ENCODE measurements at places on chromosomes 12 and 14. TPM values are rescaled to one million over a fixed set of nuclear protein-coding genes. Genes with fewer than 3 reads are reported as not detected.
A peak's percentile ranks its signal among the peaks of the same experiment; 100 is the strongest.

Gene RND1
- total RNA-seq, result 21.0 TPM

Gene PTCSC3
- not detected for total RNA-seq

Gene PABPN1
- 24.5 TPM for total RNA-seq

Gene LUM
- total RNA-seq, result 486 TPM

Gene APOF
- total RNA-seq, result not detected

DNA sequence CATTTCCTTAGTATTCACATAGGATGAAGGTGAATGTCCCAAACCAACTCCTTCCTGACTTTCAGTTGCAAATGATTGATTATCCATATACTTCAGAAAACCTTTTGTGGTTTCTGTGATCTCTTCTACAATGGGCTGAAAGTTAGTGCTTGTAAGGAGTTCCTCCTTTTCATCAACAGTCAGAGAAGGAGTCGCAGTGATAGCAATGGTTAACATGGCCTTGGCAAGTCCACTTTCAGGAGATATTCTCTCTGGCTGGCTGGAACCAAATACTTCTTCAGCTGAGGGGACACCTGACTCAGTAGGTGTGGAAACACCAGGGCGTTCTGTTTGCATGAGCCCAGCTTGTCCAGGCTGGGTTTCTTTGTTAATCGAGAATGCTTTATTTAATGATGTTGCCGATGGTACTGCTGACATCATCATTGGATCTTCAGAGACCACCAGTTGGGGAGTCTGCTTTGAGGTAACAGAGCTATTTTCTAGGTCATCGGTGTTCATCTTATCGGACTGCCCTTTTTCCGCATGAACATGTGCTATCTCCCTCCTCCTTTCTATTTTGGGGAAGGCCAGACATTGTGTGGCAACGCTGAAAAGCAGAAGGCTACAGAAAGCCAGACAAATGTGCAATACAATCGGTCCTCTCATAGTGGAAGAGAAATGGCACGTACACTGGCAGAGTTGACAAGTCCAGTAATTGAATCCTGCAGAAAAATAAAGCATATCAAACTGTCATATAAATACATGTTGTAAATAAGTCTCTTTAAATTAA lies 13.1 kb downstream of the ARMH4 start:
- DNase-seq, result peak; percentile 7

DNA sequence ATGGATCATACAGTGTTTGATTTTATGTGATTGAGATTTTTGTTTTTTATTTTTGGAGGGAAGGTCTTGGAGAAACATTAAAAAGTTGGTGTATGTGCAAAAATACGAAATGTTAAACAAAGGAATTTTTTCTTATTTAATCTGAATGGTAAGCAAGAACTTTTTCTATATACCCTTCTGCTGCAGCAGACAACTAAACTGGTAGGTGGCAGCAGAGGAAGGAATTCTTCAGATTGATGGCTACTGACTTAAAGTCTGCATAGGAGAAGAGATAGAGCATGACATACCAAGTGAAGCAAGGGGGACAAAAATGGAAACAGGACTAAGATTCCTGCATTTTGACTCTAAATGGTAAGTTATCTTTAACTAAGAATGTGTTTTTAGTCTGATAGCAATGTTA lies 42.0 kb upstream of the A2ML1 start:
- DNase-seq, result peak; percentile 39

DNA sequence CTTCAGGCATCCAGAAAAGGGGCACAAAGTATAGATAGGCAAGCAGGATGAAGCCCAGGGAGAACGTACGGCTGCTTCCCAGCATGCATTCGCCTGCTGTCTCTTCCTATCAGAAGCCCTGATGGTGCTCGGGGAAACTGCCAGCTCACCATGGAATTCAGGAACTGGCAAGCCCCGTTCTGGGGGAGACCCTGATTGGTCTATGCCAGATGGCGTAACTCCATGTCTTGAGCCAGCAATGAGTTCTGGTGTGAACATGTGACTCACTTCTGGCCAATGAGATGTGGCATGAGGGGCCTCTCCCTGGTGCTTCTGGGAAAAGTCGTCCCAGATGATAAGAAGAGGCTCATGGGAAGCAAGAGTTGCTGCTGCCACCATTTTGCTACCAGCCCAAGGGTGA lies 270.8 kb downstream of the BCL11B start:
- no peak for DNase-seq

DNA sequence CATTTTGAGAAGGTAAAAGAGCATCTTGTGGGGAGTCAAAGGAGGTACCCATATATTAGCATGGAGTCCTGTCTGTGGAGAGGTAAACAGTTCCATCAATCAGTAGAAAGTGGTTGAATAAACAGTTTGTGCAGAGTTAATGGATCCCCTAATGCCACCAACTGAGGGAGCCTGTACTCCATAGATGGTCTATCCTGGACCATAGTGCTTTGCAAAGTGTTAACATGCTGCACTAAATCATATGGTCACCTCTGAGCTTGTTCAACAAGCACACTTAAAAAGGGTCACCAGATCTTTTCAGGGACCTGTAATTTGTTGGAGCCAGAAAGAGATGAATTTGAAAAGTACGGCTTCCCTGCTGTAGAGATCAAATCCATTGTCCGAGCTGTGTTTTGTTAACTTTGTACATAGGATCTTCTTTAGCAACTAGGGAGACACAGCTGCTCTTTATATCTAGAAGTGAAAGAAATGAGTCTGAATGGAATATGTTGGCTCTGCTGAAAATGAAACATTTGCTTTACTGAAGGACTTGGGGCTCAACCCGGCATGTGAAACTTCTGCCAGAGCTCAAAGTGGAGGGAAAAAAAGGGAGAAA lies 366.4 kb downstream of the ETNK1 start:
- DNase-seq, result peak; percentile 23

DNA sequence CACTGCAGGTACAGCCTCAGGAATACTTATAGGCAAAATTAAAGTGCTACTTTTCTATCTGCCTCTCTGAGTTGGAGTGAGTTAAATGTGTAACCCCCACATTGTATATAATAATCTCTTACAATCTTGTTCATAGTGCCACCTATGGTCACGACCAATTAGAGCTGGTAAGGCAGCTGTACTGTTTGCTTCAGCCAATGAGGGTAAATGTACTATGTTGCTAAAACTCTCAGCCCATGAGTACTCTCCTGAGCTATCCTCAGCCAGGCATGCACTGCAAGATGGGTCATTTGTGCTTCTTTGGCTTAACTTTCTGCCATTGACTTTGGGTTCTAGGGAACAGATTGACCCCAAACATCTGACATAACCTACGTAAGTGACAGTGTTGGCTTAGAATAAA lies 15.0 kb upstream of the MDM2 start:
- no peak for DNase-seq

DNA sequence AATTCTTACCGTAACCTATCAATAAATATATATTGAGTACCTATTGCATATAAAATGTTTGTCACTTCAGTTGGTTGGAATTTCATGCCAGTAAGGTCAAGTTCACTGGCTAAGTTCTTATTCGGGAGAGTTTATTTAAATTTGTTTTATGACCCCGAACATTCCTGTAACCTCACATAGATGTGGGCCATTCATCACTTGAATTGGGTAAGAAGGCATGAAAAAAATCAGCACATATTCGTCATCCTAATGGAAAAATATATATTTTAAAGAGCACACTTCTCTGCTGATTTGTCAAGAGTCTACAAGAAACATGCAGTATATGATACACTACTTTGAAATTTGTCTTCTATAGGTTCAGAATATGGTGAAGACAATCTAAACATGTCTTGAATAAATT lies 263.4 kb downstream of the CCDC91 start:
- DNase-seq, result no peak

DNA sequence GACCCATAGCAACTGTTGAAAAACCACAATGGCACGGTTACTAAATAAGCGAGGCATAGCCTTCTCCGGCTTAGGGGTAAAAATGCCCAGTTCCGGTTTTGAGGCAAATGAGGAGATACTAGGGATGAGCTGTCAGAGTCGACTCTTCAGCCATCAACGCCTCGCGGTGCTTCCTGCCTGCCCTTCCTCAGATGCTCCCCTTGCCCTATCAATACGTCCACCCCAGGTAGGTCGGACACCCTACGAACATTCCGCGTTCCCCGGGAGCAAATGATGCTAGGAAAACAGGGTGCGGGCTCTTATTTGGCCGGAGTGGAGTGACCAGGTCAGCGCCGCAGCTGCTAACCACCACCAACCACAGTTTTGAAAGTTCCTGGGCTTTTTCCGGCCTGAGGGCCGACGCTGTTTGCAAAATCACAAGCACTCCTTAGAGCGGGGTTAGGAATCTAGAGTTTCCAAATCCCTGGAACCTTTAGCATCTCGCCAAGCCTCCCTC lies 1.2 kb downstream of the SRSF9 start:
- peak; percentile 44 for DNase-seq

Data from stomach (tissue), 19 donors.